ENCODE measurements at places on chromosomes 6 and 20.

DNA sequence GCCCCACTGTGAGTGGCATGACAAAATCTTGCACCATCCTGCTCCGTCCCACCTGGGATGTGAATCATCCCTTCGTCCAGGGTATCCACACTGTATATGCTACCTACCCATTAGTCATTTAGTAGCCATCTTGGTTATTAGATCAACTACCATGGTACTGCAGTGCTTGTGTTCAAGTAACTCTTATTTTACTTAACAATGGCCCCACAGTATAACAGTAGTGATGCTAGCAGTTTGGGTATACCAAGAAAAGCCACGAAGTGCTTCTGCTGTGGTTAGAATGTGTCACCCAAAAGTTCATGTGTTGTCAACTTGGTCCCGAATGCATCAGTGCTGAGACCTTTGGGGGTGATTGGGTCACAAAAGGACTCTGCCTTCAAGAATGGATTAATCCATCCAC lies 11.7 kb downstream of the OSER1 start:
- no peaks in the 10 kb centered on the region for H3K27me3 ChIP-seq
- peak overlapping the region; percentile 74 for H3K4me3 ChIP-seq
- H3K36me3 ChIP-seq, result peaks cover 40% of the 10 kb centered on the region
- peak overlapping the region; percentile 48 for H3K27ac ChIP-seq
- no peak for DNase-seq

DNA sequence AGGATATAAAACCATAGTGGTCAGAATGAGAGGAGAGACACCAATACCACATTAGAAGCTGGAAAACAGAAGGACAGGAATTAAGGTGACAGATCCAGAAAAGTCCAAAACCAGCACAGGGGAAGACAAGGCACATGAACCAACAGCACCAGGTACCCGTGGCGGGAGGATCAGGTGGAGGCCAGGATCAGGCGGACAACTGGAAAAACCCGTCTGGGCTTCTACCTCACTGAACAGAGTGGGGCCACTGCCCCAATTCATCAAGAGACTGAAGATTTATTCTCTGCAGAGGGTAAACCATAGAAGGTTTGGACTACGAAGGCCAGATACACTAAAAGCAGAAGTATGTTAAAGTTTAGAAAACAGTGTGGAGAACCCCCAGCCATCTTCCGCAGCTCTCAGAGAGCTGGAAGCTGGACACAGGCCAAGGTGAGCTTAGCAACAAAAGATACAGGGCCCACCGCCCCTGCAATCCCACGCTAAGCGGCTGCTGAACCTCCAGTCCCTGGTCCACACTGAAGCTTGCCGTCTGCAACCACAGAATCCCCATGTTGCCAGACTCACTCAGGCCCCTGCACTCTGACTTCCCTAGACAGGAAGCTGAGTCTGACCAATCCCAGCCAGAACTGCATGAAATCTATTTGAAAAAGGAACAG lies 29.9 kb downstream of the ABHD12 start:
- H3K27ac ChIP-seq, result no peak overlapping the region
- H3K4me3 ChIP-seq, result no peak overlapping the region
- no peaks in the 10 kb centered on the region for H3K27me3 ChIP-seq
- H3K4me1 ChIP-seq, result peaks cover 7% of the 10 kb centered on the region
- no peak for DNase-seq

DNA sequence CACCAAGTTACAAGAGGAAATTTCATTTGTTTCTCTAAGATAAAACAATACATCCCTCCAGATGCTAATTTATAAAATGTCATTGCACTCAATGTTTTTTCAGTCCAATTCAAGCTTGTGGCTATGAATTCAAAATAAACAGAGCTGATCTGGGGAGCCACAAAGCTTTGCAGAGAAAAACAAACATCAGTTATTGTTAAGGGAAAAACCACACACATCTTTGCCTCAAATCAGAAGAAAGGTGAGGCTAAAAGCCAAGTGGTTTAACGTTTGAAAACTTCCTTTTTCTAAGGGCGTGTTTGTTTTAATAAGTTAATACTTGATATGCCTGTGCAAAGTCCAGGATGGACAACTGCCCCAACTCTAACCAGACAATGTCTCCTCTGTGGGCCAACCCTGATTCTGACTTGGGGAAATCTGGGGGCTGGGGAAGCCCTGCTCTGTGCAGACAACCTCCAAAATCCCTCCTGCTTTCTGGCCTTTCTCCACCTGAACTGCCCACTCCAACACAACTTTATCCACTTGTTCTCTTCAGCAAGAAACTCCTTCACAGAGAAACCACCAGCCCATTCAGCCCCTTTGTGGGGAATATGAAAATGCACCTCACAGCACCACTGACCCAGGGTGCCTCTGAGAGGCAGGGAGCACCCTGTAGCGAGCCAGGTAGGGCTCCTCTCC lies 44.6 kb upstream of the NT5E start:
- no peak for DNase-seq
- H3K27me3 ChIP-seq, result no peaks in the 10 kb centered on the region
- H3K4me3 ChIP-seq, result peak overlapping the region; percentile 29
- H3K4me1 ChIP-seq, result peaks cover 47% of the 10 kb centered on the region

DNA sequence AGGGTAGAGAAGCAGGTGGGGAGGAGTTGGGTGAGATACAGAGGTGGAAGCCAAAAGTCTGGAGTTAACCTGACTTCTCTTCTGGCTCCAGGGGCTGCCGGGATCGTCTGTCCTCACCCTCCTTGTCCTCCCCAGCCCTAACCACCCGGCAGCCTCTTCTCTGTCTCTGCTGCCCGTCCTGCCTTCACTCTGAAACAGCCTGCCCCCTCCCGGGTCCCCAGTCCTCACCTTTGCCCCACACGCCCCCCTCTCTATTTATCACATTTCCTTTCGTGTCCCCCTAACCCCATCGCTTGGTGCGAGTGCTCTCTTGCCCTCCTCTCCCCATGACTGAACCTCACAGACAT lies 5.7 kb downstream of the RING1 start:
- H3K27ac ChIP-seq, result peak overlapping the region; percentile 18
- peaks cover 10% of the 10 kb centered on the region for H3K36me3 ChIP-seq
- H3K4me1 ChIP-seq, result peaks cover 34% of the 10 kb centered on the region
- no peak for DNase-seq
- peaks cover 16% of the 10 kb centered on the region for H3K27me3 ChIP-seq

DNA sequence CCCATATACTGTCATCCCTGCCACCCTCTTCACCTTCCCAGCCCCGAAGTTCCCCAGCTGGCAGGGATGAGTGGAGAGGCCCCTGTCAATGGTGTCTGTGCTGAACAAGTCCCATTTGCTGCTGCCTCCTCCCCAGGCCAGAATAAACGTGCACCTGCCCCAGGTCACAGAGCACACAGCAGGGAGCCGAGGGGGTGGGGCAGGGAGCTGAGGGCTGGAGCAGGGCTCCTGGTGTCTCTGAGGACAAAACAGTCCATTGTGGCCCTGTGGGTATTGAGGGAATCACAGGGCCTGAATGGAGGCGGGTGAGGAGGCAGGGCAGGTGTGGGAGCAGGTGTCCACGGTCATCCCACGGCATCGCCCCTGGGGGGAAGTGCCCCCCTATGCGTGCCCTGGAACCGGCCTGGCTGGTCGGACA lies 55.8 kb downstream of the SNAI1 start:
- no peak overlapping the region for H3K27ac ChIP-seq
- peaks cover 3% of the 10 kb centered on the region for H3K4me1 ChIP-seq
- no peaks in the 10 kb centered on the region for H3K36me3 ChIP-seq
- no peak overlapping the region for H3K4me3 ChIP-seq

DNA sequence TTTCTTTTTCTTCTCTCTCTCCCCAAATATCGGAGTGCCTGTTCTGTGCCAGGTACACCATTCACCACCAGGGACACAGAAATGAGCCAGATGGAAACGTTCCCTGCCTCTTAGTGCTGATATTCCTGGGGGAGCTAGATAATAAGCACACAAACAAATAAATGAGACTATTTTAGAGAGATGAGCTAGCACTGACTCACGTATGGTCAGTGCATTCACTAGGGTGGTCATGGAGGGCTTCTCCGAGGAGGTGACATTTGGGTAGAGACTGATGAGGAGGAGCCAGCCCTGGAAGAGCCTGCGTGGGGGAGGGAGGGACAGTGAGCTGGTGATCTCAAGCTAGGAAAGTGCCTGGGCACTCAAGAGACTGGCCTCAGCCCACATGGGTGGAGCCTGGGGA lies 252.3 kb upstream of the KCNG1 start:
- H3K27me3 ChIP-seq, result peaks cover 17% of the 10 kb centered on the region
- H3K27ac ChIP-seq, result no peak overlapping the region
- H3K4me1 ChIP-seq, result no peaks in the 10 kb centered on the region

- no peaks in the 10 kb centered on the region for H3K27me3 ChIP-seq
- H3K27ac ChIP-seq, result peak overlapping the region; percentile 83
- peak overlapping the region; percentile 87 for H3K4me3 ChIP-seq
- no peaks in the 10 kb centered on the region for H3K36me3 ChIP-seq
- peak; percentile 60 for DNase-seq
Measured at GRCh38 chr20:25750765-25751696, 54.4 kb upstream of the ZNF337 start.

DNA sequence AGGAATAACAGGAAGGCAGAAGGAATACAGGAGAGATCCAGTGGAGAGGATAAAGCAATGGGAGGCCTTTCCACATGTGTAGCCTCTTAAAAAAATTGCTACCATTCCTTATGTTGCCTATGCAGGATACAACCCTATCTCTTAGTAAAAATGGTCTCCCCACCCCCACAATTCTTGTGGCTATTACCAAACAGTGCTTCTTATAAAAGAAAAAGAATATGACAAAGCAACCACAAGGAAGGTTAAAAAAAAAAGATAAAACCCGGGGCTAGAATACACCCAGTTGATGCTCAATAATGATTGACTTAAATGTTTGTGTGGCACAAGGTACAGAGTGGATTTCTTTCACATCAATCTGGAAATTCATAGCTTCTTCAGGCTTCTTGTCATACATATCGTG lies 250.9 kb downstream of the HIVEP2 start:
- no peak overlapping the region for H3K4me3 ChIP-seq
- no peak overlapping the region for H3K27ac ChIP-seq
- no peaks in the 10 kb centered on the region for H3K36me3 ChIP-seq
- H3K4me1 ChIP-seq, result peaks cover 9% of the 10 kb centered on the region
- H3K27me3 ChIP-seq, result no peaks in the 10 kb centered on the region
- DNase-seq, result no peak

GRCh38 chr6:153101461-153101860 lies 29.6 kb downstream of the RGS17 start:
- H3K4me1 ChIP-seq, result no peaks in the 10 kb centered on the region
- H3K4me3 ChIP-seq, result no peak overlapping the region
- no peak for DNase-seq

DNA sequence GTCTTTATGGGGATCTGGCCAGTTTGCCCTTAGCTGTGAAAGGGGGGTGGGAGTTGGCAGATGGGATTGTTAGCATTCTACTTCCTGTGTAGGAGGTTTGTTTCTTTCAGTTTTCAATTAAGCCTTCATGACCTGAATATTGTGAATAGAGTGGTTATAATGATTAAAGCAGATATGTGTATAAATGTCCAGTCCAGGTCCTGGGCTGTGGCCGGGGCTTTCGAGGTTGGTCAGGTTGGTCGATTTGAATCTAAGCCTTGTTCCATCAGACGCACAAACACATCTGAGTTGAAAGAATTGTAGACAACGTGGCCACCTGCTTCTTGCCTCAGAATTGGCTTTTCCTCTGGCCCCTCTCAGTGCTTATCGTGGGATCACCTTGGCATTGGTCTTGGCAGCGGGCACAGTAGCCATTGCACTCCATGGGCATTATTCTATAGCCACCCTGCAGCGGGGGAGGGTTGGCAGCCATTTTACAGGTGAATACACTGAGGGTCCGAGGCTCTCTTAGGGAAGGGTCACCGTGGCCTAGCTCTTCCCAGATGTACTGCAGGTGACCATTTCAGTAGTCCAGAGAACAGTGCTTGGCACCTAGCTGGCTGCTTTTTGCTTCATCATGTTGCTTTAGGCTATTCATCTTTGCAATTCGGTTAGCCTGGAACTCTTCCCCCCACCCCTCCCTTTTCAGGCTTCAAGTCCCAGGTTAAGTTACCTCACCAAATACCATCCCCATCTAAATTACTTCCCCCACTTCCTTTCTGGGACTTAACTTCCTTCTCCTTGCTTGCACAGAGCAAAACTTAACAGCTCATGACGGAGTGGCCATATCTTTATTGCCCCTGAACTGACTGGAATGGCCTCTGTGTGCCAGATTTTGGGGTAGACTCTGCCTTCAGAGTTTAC lies 1.1 kb downstream of the RNF114 start:
- H3K4me1 ChIP-seq, result peaks cover 26% of the 10 kb centered on the region
- H3K27ac ChIP-seq, result peak overlapping the region; percentile 94
- H3K36me3 ChIP-seq, result peaks cover 9% of the 10 kb centered on the region
- peak overlapping the region; percentile 95 for H3K4me3 ChIP-seq

DNA sequence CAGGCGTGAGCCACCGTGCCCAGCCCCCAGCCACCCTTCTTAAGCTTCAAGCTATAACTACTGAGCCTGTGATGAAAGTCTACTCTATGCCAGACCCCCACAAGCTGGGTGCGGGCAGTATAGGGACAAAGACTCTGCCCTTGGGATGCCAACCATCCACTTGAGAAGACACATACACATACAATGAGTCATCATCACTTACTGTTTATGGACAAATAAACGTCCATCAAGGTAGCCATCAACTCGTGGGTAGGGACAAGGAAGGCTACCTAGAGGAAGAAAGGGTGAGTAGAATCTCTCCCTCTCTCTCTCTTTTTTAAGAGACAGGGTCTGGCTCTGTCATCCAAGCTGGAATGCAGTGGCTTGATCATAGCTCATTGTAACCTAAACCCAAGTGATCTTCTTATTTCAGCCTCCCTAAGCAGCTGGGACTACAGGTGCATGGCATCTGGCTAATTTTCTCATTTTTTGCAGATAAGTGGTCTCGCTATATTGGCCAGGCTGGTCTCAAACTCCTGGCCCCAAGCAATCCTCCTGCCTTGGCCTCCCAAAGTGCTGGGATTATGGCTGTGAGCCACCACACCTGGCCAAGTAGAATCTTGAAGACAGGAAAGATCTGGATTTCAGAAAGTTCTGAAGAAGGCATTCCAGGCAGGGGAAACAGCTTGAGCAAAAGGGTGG lies 2.6 kb upstream of the TP53INP2 start:
- no peak overlapping the region for H3K4me3 ChIP-seq
- H3K27me3 ChIP-seq, result peaks cover 19% of the 10 kb centered on the region
- no peak overlapping the region for H3K27ac ChIP-seq
- H3K4me1 ChIP-seq, result peaks cover 14% of the 10 kb centered on the region
- H3K36me3 ChIP-seq, result no peaks in the 10 kb centered on the region

GRCh38 chr6:31559606-31559957 lies 12.2 kb downstream of the NFKBIL1 start:
- H3K27me3 ChIP-seq, result peaks cover 26% of the 10 kb centered on the region
- peak overlapping the region; percentile 76 for H3K4me3 ChIP-seq
- peak overlapping the region; percentile 70 for H3K27ac ChIP-seq
- peaks cover 31% of the 10 kb centered on the region for H3K36me3 ChIP-seq

DNA sequence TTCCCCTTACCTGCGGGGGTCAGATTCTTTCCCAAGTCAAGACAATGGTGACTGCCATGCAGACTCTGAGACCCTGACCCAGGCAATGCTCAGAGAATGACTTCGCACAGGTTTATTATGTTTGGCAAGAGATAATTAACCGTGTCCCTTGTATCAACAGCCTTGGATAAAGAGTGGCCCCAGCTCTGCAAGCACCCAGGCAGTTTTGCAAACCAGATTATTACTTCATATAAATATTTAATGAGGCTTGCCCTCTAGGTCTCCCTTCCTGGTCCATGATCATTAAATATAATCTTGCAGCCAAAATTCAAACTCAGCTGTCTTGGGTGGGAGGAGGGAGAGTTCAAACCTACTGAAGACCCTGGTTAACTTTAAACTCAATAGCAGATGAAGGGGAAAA lies 156.5 kb downstream of the ANKRD60 start:
- no peak for DNase-seq
- no peaks in the 10 kb centered on the region for H3K36me3 ChIP-seq
- H3K4me1 ChIP-seq, result peaks cover 5% of the 10 kb centered on the region
- no peak overlapping the region for H3K4me3 ChIP-seq
